GM12891 (cell line): ENCODE measurements at places on chromosomes 1 and 21.

DNA sequence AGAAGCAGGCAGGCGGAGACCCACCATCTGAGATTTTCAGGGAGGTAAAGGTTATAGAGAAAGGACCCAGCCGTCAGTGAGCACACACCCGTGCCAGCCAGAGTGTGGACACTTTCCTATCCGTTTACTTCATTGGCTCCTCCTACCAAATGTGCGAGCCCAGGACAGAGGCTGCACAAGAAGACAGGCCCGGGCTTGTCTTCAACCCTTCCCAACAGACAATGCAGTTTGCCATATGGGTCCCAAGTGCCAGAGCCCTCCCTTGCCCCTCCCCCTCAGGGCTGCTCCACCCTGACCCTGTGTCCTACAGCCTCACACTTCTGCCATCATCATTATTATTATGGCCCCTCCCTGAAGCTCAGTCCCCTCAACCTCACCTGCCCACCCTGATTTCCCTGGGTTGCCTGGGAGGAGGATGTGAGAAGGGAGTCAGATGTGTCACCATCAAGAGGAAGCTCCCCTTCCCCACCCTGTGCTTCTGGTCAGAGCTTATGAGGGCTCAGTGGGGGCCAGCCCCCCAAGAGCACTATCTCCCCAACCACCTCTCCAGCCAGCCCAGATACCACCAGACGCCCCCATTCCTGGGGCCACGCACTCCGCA is 9.4 kb downstream of the LAPTM5 start:
- no peak for DNase-seq

DNA sequence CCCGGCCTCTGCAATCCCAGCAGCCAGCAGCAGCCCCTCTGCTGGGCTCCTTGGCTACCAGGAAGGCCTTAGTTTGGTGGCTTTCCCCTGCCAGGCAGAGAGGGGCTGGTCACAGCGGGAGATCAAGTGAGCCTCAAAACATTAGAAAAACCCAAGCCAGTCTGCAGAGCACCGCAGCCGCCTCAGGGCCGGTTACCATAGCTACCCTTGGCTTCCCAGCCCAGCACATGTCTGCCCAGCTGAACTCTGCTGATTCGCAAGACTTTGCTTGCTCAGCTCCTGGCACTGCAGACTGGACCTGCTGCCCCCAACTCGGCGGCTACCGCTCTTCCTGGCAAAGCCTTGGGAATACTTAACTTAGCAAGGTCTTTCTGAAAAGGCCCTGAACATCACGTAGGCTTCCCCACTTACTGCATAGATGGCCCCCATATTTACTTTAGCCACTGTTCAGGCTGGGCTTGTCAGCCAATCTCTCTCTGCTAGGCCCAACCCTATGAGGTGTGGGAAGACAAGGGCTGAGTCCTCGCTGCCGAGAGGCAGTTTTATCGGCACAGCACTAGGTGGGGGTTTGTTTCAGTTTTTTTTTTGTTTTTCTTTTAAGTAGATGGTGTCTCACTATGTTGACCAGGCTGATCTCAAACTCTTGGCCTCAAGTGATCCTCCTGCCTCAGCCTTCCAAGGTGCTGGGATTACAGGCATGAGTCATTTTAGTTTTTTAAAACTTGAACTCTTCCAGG is 28.6 kb upstream of the PLEKHG5 start:
- DNase-seq: no peak

DNA sequence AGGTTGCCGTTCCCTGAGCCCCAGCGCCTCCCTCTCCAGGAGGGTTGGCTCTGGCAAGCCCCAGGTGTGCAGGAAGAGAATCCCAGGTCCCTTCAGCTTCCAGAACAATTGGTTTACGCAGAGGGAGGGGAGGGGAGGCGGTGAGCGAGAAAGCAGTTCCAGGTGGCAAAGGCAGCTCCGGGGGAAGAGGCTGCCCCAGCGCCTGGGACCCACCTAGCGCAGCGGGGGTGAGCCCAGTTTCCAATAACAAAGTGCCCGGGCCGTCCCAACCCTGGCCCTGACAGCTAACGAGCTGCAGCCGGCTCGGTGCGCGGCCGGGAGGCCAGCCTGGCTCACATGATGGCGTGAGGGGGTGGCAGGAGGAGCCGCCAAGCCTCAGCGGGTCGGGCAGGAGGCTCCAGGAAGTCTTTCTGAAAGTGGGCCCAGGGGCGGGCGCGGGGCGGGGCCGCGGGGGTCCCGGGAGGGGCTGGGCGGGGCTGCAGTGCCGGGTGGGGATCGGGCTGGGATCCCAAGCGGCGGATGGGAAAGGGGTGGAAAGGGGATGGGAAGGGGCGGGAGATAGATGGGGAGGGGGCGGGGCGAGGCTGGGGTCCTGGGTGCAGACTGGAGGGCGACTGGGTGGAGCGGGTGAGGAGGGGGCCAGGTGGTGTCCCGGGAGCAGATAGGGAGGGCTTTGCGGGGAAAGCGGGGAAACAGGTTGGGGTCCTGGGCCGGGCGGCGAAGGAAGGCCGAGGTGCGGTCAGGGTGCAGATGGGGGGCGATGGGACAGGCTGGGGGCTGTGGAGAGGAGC is 22.8 kb downstream of the DHRS3 start:
- peak; percentile 39 for DNase-seq

- no peak for DNase-seq
These were observed 34.6 kb upstream of the HIVEP3 start for GRCh38 chr1:41953291-41953690.

- no peak for DNase-seq
These were observed 71.6 kb downstream of the CDC14A start for GRCh38 chr1:100423832-100424337.

GRCh38 chr1:155223047-155223446 is 14.6 kb downstream of the MTX1 start:
- no peak for DNase-seq

- no peak for DNase-seq
These were observed 29.2 kb downstream of the COL16A1 start for GRCh38 chr1:31674626-31675025.

DNA sequence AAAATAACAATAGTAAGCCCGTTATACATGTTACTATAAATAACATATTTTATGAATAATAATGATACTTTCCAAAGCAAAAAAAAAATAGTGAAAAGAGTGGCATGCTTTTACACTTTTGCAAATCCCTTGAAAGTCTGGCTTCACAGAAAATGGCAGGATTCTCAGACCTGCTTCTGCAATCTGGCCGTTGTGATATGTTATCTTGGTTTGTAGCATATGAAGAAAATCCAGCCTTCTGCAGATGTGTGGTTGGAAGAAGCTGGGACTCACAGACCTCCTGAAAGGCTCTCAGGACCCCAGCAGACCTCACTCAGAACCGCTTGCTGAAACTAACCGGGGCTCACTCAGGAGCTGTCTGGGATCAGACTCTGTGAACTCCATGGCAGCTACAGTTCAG is 256.0 kb upstream of the TMEM51 start:
- DNase-seq: no peak

DNA sequence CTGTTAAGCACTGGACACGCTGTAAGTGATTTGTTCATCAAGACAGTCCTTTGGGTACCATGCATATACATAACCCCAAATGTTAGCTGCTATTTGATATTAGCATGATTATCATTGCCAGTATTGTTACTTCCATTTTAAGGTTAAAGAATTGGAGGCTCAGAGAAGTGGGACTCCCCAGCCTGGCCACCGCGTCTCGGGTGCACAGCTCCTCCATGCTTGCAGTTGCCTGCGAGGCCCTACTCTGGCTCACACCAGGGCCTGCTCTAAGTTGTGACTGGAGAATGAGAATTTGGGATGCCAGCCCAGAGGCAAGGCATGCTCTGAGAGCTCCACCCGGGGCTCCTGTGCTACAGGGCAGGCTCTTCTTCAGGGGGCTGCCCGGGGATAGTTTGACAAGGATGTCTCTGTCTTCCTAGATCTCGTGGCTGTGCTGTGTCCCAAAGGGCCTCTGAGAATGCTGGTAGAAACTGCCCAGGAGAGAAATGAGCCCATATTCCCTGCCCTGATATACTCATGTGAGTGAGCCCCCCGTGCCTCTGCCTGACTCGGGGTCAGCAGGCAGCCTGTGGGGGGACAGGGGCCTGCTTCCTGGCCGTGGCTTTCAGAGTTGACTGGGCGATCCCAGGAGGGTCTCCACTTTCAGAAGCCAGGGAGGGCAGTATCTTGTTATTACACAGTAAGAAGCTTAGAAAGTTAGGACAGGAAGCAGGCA is 19.4 kb downstream of the PSEN2 start:
- no peak for DNase-seq

DNA sequence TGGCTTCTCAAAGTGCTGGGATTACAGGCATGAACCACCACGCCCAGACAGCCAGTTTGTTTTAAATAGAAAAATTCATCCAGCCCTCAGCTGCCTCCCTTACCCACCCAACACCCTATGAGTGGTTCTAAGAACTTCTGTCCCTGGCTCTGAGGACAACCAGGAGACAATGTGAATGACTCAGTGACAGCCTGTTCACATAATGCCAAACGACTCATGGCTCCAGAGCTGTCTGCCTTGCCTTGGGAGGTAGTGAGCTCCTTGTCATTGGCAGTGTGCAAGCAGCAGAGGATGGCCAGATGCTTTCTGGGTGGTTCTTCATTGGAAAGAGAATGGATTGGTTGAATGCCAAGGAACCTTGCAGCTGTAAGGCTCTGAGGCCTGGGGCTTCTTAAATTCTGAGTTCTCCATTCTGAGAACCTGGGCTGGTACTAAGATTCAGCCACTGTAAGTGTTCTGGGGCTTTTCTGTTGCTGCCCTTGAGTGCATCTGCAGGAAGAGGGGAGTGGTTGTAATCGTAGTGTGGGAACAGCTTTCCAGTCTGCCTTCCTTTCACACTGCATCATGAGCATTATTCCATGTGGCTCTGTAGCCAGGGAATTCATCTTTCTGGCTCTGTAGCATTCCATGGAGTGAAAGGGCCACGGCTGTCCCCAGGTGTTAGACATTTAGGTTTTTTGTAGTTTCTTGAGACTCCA is 5.8 kb downstream of the SERINC2 start:
- no peak for DNase-seq

DNA sequence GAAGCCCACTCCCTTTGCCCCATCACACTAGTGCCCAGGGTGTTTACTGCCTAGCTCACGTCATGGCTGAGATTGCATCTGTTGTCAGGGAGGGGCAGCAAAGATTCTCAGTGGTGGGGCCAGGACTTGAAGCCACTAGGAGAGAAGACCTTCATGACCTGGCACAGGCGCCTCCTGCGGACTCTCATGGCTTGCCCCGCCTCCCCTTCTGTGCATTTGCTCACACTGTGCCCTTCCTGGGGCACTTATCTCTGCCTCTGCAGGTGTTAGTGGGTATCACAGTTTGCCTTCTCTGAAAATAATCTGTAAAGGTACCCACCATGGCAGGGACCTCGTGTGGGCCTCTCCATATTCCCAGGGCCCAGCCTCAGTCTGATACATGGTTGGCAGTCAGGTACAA is 20.1 kb downstream of the PTPRU start:
- no peak for DNase-seq

GRCh38 chr1:206506405-206507283 is 687 bp upstream of the RASSF5 start:
- no peak for DNase-seq

- no peak for DNase-seq
These were observed 369.3 kb downstream of the PBX1 start for GRCh38 chr1:164928232-164928812.

GRCh38 chr21:34971656-34972055 is 77.4 kb downstream of the RUNX1 start:
- no peak for DNase-seq

- no peak for DNase-seq
These were observed 265.0 kb downstream of the NPHP4 start for GRCh38 chr1:5727191-5727590.

DNA sequence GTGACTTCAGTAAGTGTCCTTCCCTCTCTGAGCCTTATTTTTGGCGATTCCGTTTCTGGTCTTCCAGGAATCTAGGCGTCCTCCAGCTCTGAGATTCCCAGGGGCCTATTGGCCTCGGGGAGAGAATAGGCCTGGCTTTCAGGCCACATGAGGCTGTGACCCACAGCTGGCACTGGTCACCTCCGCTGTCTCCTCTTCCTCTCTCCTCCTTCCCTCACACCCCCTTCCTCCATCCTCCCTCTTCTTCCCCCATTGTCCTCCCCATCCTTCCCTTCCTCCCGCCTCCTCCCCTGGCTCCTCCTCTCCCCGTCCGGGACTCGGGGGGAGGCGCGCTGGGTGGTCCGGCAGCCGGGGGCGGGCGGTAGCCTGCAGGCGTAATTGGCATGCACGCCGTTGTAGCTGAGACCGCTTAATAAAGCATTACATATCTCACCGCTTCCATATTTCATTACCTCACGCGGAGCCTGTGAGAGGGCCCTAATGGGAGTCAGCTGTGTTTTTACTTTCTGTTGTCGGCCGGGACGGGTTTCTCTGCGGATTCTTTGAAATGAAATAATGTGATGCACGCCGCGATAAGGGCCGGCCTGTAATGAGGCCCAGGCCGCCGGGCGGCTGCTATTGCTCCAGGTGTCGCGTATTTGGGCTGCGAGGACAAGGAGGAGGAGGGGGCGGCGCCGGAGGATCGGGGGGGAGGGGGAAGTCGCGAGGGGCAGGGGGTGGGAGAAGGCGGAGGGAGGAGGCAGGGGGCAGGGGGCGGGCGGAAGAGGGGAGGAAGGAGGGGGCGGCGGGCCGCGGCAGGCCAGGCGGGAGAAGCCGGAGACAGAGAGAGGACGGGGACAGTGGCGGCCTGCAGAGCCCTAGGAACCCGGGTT is 95.3 kb downstream of the FOXD2 start:
- DNase-seq: no peak

DNA sequence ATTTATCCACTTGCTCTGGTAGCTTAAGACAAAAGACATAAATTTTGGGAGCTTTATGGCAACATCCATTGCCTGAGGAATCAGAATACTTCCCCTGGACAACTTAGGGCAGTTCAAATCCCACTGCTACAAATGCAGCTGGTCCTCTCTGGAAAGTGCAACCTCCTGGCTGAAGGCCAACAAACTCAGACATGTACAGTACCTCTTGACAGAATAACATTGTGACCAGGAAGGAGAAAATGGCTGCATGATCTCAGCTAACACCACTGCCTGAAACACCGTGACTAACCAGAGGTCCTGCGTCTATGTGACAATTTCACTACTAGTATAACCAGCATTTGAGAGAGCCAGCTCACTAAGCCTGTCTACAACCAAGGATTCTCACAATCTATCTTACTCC is 218.9 kb downstream of the CRB1 start:
- no peak for DNase-seq

- no peak for DNase-seq
These were observed 30.7 kb downstream of the TNFRSF1B start for GRCh38 chr1:12197483-12197880.

- no peak for DNase-seq
These were observed 20.9 kb downstream of the S1PR1 start for GRCh38 chr1:101257500-101258325.

- no peak for DNase-seq
These were observed 168.2 kb downstream of the TRABD2B start for GRCh38 chr1:47828978-47829377.

GRCh38 chr1:205371871-205372660 is 15.3 kb upstream of the KLHDC8A start:
- no peak for DNase-seq

GRCh38 chr1:232784794-232785193 is 20.4 kb upstream of the MAP10 start:
- no peak for DNase-seq
